ENCODE measurements at places on chromosomes 4 and X.

DNA sequence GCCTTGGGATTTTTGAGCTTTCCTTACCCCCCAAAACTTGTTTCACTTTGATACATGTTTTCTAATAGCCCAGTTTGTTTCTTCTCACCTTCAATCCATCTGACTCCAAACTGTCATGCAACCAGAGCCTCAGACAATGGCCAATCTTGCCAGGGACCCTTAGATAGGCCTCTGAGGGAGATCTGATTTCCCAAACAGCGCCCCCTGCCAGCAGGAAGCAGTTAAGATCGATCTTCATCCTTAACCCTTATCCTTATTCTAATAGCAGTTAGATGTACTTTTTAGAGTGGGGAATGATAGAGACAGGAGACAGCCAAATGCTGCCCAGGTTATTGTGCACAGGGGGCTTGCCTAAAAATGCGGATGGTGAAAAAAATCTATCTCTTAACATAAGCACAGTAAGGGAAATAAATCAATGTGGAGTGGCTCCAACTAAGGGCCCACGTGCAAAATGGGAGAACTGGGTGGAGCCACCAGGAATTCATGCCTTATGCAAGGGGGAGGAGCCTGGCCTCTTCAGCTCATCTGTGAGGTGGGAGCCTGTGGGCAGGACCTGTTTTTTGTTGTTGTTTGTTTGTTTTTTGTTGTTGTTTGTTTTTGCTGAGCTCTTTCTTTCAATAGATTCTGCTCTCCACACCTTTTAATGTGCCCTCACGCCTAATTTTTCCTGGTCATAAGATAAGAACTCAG, 833.6 kb upstream of the AGA start:
- no peak for DNase-seq

DNA sequence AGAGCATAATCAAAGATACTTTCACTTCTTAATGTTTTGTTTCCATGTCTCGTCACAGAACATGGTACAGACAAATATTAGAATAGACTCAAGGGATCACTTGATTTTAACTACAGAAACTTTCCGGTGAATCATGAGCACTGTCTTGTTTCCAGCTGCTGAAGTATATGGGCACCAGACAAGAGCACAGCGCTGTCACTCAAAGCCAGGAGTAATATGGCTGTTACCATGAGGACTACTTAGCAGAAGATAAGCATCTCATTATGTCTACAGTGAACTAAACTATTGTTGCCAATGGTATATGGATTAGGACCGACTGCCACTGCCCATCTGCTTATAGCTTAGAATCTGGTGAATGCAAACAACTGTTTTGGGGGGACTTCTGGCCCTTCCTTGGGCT, 34.3 kb downstream of the MECP2 start:
- DNase-seq: no peak

- no peak for DNase-seq
These were observed 59.9 kb downstream of the SNX25 start for GRCh38 chr4:185269286-185269685.

GRCh38 chrX:119512146-119512800, 44.0 kb downstream of the SLC25A5 start:
- DNase-seq: no peak

- DNase-seq: no peak
These were observed 45.1 kb upstream of the FGF2 start for GRCh38 chr4:122781486-122781885.

GRCh38 chr4:124866301-124866700, 153.8 kb upstream of the ANKRD50 start:
- DNase-seq: no peak

GRCh38 chr4:107801766-107802211, 22.9 kb upstream of the SGMS2 start:
- DNase-seq: no peak

GRCh38 chrX:149717803-149718202, 5.9 kb downstream of the MAGEA11 start:
- DNase-seq: no peak

DNA sequence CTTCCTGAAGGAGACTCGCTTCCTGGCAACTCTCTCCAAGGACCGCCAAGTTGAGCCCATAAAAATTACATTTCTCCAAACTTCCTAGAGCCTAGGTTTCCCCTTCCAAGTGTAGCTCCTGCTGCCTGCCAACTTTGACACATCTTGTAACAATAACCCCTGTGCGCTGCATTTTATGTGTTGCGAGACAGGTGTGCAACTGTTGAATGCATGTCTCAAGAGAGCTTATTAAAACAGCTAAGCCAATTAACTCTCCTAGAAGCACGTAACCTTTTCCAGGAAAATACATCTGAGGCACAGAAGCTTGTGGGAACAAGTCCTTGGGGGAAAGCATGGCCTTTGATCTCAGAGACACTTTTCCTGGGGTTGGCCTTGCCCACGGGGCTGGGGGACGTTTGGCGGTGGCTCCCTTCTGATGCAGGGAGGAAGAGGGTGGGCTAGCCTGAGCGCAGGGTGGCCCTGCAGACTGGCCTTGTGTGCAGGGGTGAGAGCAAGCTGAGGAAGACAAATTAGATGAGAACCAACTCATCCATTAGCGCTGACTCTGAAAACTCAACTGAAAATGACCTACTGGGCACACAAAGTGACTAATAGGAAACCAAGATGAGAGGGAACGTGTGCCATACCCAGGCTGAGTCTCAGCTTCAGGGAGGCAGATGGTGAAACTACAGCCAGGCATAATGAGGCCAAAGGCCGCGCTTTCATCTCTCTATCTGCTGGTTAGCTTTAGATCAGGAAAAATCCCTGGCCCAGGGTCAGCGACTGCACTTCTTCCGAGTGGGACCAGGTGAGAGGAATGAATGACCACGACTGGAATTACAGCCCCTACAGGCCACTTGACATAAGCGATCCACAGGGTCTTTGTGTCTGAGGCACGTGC, 75.3 kb downstream of the ENPP6 start:
- no peak for DNase-seq

DNA sequence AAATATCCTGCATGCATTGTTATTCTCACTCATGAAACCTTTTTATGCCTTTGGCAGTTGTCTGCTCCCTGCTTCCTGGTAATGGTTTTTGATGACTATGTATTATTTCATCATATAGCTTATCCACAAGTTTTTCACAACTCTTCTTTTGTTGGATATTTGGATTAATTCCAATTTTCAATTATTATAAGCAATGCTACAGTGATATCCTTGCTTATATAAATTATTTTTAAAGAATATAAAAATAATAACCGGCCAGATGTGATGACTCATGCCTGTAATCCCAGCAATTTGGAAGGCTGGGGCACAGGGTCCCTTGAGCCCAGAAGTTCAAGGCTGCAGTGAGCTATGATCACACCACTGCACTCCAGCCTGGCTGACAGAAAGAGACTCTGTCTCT, 47.0 kb downstream of the ASIC5 start:
- DNase-seq: no peak

- DNase-seq: no peak
These were observed 588.2 kb upstream of the ADGRL3 start for GRCh38 chr4:60611762-60612496.

DNA sequence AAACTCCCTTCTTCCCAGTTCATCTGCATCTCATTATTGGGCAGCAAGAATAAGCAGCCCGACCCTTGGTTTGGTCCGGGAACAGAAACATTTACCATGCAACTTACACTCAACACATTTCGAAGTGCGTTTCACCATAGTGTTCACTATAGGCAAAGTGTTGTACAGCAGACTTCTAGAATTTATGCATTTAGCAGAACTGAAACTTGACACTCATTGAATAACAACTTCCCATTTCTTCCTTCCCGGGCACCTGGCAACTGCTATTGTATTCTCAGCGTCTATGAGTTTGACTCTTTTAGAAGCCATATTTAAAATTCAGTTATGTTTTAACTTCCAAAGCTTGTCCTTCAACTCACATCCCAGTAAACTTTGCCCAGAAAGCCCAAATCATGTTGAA, 840.6 kb downstream of the NLGN4X start:
- no peak for DNase-seq

DNA sequence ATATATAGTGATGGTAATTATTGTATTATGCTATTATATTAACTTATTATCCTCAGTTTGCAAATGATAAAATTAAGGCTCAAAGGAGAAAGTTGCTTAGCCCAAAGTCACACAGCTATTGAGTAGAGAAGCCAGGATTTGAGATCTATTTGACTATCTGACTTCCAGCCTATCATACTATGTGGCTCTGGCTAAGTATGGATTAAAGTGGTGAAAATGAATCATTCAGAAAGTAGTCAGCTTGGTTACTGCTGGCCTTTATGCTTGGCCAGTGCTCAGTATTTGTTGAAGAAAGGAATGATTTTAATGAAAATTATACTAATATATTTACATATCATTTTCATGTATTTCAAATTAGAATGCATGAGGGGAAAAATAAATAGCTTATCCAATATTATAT, 219.8 kb downstream of the SHROOM3 start:
- no peak for DNase-seq

DNA sequence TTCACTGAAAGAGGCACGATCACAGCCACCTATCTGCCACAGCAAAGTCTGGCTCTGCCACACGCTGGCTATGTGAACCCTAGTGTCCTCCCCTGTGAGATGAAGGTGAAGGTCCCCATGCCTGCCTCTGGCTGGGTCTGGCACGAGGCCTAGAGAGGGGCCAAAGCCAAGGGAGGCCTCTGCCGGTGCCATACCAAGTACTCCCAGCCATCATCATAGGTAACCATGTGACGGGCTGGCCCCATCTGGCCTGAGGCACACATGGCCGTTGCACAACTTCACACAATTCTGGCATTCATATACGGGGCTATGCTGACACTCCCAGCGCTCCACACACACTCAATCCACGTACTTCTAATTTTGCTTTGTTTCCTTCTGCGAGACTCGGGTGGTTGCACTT, 15.3 kb downstream of the NOP14 start:
- DNase-seq: no peak

DNA sequence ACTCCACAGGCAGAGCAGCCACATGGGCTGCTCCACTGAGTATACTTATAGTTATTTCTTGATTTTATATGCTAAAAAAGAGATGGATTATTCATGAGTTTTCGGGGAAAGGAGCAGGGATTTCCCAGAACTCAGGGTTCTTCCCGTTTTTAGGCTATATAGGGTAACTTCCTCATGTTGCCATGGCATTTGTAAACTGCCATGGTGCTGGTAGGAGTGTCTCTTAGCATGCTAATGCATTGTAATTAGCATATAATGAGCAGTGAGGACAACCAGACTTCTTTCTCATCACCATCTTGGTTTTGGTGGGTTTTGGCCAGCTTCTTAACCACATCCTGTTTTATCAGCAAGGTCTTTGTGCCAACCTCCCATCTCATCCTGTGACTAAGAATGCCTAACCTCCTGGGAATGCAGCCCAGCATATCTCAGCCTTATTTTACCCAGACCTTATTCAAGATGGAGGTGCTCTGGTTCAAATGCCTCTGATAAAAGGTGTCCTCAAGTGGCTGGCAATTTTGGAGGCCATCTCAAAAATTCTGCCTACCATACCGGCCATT, 213.0 kb upstream of the VEGFC start:
- DNase-seq: no peak

- no peak for DNase-seq
These were observed 47.6 kb downstream of the SPIN3 start for GRCh38 chrX:56947699-56948098.

DNA sequence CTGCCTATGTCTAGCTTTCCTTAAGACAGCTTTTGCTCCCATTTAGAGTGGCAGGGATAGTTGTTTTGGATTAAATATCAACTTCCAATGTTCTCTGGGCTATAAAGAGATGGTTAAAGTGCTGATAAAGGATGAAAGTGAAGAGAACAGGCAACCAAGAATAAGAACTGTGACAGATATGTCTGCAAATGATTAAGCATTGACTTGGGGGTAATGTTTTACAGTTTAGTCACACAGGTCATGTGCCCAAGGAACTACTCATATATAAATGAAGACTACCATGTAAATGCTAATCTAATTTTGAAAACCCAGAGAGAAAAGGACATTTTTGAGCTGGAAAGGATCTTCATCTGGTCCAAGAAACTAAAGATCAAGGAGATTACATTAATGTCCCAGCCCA, 42.1 kb downstream of the RBMX2 start:
- no peak for DNase-seq

DNA sequence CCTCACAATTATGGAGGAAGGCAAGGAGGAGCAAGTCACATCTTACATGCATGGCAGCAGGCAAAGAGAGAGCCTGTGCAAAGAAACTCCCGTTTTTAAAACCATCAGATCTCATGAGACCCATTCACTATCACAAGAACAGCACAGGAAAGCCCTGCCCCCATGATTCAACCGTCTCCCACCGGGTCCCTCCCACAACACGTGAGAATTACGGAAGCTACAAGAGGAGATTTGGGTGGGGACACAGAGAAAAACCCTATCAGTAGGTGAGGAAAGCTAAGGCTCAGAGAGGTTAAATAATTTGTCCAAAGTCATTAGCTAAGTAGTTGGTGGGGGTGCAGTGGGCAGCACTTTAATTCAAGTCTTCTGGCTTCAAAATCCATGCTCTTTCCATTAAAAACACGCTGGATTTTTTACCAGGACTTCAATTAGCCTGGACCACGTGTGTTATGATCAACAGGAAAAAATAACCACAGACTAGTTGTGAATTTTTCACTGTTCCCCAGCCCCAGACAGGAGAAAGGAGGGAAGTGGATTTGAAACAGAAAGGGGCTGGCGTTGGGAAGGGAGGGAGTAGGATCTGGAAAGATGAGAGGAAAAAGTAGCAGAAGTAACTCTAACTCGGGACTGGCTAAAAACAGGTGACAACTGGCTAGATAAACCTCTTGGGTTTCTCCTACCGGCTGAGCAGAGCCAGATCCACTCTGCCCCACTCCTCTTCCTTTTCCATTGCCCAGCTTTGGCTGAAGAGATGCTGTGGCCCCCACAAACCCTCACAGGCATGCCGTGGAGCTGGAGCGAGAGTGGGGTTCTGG, 986 bp downstream of the MTMR8 start:
- no peak for DNase-seq

- no peak for DNase-seq
These were observed 146.8 kb upstream of the NDST4 start for GRCh38 chr4:115260195-115260594.

DNA sequence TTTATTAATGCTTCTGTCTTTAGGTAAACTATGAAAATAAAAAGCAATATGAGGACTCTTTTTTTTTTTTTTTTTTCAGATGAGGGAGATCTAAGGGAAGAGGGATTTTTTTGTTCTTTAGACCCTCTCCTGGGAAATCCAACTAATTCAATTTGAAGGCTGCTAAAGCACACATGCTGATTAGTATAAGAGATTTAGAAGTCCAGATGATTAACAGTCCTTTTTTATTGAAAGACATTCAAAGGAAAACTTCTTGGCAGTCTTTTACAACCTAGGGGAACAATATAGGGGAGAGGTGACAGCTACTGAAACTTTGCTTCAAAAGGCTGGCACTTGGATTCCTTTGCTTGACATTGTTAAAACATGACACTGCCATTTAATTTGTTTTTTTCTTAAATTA, 602.5 kb downstream of the RAPGEF2 start:
- DNase-seq: no peak

GRCh38 chr4:131093303-131093702, 1997.4 kb downstream of the C4orf33 start:
- no peak for DNase-seq

DNA sequence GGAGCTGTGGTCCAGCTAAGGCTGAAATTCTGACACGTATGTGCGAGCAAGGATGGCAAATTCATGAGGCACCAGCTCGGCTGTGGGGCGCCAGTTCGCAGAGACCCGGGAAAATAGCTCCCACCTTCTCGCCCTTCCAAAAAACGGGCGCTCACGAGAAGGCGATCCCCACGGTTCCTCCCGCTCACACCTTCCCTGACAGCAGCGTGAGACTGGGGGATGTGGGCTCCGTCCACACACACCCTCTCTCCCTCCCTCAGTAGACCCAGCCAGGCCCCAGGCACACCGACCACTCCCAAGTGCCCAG, 584 bp downstream of the GPC3 start:
- DNase-seq: no peak

- DNase-seq: no peak
These were observed 48.5 kb downstream of the APOOL start for GRCh38 chrX:85052205-85052604.

All from naive thymus-derived CD8-positive, alpha-beta T cell (primary cell).